ENCODE measurements at places on chromosomes 5 and 9. TPM values are rescaled to one million over a fixed set of nuclear protein-coding genes. Genes with fewer than 3 reads are reported as not detected.
A peak's percentile ranks its signal among the peaks of the same experiment; 100 is the strongest.

Gene LRRC19
- not detected for total RNA-seq

GRCh38 chr5:68303754-68304420 lies 88.3 kb downstream of the PIK3R1 start:
- DNase-seq = no peak

Gene INSL4
- total RNA-seq = not detected

GRCh38 chr9:114929201-114929600 lies 1.2 kb downstream of the TNFSF8 start:
- no peak for DNase-seq

- no peak for DNase-seq
These were observed 4.3 kb downstream of the KCNT1 start for GRCh38 chr9:135706288-135706687.

GRCh38 chr9:131337131-131337848 lies 47.8 kb downstream of the PLPP7 start:
- no peak for DNase-seq

DNA sequence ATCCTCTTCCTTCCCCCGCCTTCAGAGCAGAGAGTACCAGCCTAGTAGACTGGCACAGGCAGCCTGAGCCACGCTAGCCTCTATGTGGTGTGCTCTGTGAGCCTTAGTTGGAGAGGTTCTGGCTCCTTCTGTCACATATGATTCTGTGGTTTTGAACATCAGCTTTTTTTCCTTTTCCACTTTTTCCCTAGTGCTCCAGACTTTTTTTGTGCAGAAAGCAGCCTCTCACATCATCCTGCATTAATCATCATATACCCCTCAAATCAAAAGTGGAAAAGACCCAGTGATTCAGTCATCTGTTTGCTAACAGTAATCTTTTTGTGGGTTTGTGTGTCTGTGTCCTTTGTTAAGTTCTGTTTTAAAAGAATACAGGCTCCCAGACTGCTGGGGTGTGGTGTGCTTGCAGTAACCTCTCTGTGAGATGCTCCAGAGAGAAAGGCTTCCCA lies 663.9 kb upstream of the RGMB start:
- no peak for DNase-seq

- no peak for DNase-seq
These were observed 2.5 kb downstream of the JADE2 start for GRCh38 chr5:134527961-134528424.

Gene GFM2
- total RNA-seq = 33.9 TPM

DNA sequence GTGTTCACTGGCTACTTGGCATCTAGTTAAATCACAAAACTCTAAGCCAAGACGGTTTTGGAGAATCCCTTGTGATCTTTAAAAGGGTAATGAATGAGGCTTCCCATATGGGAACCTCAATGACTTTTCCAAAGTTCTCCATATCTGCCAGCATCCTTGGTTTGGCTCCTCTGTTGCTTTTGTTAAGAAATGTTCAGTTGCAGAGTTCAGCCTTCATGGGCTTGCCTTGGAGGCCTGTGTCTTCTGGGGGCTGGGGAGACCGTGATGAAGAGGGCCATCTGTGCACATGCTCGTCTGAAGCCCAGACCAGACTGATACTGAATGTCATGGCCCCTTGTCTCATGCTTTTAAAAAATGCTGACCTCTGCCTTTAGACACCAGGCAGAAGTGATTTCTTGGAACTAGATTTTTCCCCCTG lies 84.3 kb downstream of the RAI14 start:
- no peak for DNase-seq

Gene CYSTM1
- total RNA-seq = 13.9 TPM

- DNase-seq = peak; percentile 58
These were observed 12.1 kb downstream of the GALNT10 start for GRCh38 chr5:154202379-154203260.

Gene SNCAIP
- total RNA-seq = not detected

DNA sequence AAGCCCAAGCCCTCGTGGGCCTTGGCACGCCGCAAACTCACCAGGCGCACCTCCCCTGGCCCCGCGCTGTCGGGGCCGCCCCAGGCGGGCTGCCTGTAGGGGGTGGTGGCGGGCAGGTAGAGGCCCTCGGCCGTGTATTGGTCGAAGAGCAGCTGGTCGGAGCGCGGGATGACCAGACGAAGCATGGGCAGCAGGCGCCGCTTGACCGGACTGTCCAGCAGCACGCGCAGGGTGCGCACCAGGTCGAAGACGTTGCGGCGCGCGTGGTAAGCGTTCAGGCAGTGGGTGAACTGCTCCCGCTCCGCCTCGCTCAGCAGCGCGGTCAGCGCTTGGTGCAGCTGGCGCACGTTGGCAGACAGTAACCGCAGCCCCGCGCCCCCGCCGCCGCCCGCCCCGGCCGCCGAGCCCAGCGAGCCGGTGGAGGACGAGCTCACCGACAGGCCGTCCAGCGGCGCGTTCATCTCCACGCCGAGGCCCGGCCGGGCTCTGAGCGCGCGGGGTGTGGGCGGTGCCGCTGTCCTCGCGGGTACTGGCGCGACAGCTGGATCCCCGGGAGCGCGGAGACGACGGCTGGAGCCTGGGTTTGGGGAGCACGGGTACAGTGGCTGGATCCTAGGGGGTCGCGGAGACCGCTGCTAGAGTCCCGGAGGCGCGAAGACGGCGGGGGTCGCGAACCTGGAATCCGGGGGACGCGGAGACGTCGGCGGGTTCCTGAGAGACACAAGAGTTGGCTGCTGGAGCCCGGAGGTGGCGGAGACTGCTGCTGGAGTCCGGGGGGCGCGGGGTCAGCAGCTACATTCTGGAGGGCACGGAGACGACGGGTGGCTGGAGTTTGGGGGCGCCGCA lies 709 bp downstream of the WHRN start:
- DNase-seq = peak; percentile 47

Gene PCDHAC2
- total RNA-seq = not detected

DNA sequence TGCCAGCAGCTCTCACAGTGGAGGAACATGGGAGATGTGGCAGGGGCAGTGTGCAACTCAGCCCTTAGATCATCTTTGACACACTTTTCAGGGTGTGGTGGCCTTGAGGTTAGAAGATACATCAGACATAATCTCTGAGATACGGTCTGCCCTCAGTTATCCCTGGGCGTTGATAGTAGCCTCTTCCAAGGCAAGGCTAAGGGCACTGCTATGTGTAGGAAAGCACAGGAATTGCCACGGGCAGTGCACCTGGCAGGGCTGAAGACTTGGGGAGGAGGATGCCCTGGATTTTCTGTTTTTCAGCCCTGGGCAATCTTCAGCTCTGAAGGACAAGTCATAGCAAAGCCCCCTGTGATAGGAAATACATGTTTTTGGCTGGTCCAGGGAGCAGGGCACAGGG lies 206.7 kb downstream of the GOLPH3 start:
- no peak for DNase-seq

DNA sequence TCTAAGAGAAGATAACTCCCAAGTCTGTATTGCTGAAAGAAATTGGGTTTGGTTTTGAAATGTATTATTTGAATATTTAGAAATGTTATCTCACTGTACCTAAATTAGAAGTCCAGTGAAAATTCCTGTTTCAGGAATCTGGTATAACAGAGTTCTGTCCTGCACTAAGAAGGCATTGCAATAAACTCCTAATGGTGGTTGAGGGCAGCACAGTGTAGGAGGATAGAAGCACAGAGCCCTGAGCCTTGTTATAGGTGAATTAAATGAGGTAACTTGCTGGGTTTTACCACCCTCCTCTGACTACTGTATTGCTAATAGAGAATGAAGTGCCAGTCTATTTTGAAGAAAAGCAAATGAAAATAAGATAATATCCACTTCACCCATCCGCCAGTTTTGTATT lies 143.4 kb downstream of the CD180 start:
- no peak for DNase-seq

GRCh38 chr9:109483744-109484429 lies 14.2 kb downstream of the PTPN3 start:
- no peak for DNase-seq

Gene ASPN
- total RNA-seq = not detected

GRCh38 chr9:94783102-94783682 lies 56.7 kb downstream of the AOPEP start:
- peak; percentile 8 for DNase-seq

GRCh38 chr9:112421771-112422222 lies 41.9 kb downstream of the HSDL2 start:
- DNase-seq = no peak

GRCh38 chr5:107864793-107865192 lies 194.1 kb upstream of the EFNA5 start:
- no peak for DNase-seq

GRCh38 chr9:138044485-138045383 lies 167.2 kb downstream of the CACNA1B start:
- DNase-seq = no peak

Gene SPATA31A1
- not detected for total RNA-seq

DNA sequence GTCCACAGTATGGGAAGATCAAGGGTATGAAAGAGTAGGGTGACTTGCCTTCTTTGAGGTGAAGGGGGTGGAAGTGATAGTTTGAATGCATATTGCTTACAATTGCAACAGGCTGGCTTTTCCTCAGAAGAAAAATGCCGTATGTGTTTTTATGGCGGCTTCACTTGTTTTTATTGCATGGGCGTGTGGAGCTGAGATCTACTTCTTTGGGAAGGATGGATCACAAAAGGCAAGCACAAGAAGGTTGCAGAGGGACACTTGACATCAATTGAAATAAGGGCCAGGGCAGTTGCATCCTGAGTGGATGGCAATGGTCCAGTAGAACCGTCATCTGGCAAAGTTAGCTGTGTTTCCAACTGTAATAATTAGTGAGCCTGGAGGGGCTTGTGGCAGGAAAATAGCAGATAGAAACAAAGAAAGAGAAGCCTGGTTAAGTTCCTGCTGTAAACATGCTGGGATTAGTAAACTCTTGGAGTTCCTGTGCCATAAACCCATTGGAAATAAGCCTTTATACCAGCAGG lies 138.4 kb downstream of the NTRK2 start:
- DNase-seq = no peak

DNA sequence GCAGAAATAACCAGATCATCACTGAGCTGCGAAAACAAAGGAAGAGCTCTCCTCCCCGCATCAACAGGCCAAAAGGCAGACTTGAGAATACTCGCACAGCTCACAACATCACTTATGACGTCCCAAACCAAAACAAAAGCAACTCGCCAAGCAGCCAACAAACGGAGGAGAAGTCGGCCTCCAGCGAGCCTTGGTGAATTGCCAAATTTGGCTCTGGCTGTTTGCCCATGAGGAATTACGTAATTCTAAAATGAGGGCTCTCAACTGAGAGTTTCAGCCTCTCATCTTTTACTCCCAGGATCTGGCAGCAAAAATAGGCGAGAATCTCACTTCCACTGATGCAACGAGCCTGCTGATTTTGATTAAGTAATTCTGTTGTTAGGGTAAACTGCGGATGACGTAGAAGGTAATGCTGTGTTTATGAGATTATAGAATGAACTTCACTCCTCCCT lies 51.7 kb upstream of the SEMA6A start:
- DNase-seq = no peak

Gene NEUROG1
- not detected for total RNA-seq

Gene TAF11L9
- not detected for total RNA-seq

GRCh38 chr5:68494771-68495170 lies 279.2 kb downstream of the PIK3R1 start:
- DNase-seq = no peak

DNA sequence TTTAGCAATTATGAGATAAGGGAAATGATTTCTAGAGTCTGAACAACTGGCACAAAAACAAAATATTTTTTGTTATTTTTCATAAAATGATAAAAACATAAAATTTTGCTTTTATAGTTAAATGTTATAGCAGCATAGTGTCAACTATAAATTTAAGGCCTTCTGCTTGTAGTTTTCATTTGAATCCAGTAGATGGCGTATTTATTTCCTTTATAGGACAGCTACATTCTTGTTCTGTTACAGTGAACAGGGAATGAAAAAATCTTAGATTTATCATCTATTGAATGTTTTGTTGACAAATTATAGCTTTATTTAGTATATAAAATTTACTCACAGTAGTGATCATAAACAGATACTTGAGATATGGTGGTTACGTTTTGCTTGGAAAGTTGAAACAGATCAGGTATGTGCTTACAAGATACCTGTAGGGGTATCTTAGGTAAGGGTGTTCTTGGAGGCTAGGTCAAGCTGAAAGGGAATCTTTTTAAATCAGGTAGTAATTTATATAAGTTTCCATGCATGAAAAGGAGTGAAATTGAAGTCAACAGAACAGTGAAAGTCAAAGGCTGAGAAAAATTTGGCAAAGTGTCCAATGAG lies 239.3 kb upstream of the GRIN3A start:
- no peak for DNase-seq

Gene RNF180
- total RNA-seq = not detected

DNA sequence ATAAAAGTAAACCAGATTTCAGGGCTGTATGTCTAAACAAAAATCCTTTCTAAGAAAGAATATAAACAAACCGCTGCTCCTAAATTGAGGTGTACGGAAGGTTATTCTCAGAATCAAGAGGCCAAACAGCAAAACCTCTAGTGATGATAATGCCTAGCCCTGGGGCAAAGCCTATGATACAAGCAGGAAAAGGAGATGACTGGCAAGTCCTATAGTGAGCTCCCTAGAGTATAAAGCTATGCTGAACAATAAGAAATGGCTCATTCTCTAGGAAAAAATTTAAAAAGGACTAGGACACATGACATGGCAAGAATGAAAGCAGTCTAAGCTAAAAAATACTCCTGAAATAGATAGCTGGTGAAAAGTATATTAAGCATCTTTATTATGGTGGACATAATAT lies 187.1 kb downstream of the BNC2 start:
- no peak for DNase-seq

DNA sequence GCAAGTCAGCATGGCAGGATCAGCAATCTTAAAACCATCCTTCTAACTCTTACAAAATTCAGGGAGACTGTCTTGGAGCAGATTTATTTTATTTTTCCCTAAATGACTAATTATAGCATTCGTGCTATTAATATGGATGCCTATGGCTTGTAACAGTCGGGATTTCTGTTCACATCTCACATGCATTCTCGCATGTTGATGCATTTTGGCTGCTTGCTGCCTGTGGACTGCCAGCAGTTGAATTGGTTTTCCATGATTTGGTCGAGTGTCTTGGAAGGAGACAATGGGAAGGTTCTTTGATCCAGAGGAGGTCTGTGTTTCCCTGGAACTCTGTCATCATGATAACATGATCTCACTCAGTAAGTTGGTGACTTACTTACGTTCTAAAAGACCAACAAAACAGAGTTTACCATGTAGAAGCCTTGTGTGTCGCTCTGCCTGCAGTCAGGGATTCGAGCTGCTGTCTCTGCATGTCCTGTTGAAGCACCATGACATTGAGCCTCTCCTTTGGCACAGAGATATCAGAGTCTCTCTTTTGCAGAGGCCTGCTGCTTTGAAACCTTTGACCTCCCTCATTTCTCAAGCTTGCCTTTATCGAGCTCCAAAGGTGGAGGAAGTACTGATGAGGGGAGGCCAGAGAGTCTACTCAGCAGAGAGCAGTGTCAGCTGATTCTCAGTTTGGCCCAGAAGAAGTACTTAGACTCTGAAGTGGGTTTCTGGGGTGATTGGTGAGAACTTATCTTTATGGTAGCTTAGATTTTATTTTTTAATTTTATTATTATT lies 82.4 kb downstream of the ARHGAP26 start:
- DNase-seq = no peak

- DNase-seq = no peak
These were observed 665.0 kb downstream of the NR2F1-AS1 start for GRCh38 chr5:92916036-92916435.

Gene SAXO1
- not detected for total RNA-seq

Gene IL3
- 69.7 TPM for total RNA-seq

- DNase-seq = no peak
These were observed 12.5 kb upstream of the ZSWIM6 start for GRCh38 chr5:61319388-61320146.

Measured in CD8-positive, alpha-beta memory T cell (primary cell).